ENCODE measurements at places on chromosomes 1 and 21. TPM values are rescaled to one million over a fixed set of nuclear protein-coding genes. Genes with fewer than 3 reads are reported as not detected.

The LCE2D gene
- not detected for total RNA-seq

The TRIM46 gene
- 3.5 TPM for total RNA-seq

The RIMKLA gene
- total RNA-seq, result under 0.01 TPM

The IL20 gene
- not detected for total RNA-seq

Measured in bronchial smooth muscle cell (primary cell).